ENCODE measurements at places on chromosomes 4 and X.

- DNase-seq, result no peak
Measured at GRCh38 chr4:17502756-17503155, 9.1 kb downstream of the QDPR start.

DNA sequence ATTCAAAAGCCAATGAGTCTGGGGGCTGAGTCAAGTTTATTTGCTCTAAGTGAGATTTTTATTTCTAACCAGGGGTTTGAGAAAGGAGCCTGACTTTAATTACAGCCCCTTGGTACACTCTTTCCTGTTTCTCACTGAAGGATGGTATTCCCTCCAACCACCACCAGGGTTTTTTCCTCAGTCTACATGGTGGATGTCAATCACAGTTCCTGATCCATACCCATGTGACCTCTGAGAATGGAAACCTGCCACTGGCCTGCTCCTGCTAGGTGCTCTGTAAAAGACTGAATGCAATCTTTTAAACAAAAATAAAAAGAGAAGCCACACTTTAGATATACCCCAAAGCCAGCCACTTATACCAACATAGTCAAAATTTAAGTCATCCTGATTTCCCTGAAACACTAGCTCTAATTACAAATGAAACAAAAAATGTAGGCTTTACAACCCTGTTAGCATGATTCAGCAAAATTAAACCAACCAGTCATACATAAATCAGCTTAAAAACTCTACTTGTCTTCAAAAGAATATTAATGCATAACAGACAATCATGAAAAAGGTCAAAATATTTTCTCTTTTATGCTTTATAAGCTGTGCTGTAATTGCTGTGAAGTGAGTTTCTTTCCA, 112.1 kb upstream of the NWD2 start:
- DNase-seq, result no peak

DNA sequence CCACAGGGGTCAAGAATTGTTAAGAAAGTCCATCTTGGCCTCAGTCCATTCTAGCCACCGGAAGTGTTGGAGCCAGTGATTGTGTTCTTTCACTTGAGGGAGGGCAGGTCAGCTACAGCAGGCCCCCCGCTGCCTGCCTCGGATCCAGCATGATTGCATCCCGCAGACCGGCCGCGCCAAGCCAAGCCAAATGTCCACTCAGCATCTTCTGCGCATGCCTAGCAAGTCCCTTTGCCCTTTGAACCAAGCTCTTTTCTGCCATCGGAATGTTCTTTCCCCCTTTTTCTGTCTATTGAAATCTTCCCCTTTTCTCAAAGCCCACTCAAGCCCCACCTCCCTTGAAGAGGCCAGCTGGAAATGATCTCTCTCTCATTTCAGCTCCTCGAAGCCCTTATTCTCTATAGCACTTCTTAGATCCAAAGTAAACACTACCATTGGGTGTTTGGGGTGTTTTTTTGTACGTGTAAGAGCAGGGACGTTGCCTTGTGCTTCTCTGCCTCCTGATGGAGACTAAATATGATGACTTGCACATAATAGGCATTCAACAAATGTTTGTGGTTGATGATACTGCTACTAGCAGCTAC, 147.8 kb upstream of the BCOR start:
- DNase-seq, result no peak

- DNase-seq, result peak; percentile 20
Measured at GRCh38 chrX:71652405-71652804, 14.9 kb upstream of the LOC101059915 start.
